Fibroblast of the aortic adventitia (primary cell): ENCODE measurements at places on chromosomes 2 and 18. TPM values are rescaled to one million over a fixed set of nuclear protein-coding genes. Genes with fewer than 3 reads are reported as not detected.

The SP140L gene
- 13.7 and 16.0 TPM in 2 replicates for total RNA-seq

The GRHL1 gene
- total RNA-seq = 1.3 TPM in 1 of 2 replicates, not detected in the other

The VWC2L gene
- not detected in 2 replicates for total RNA-seq

The SRD5A2 gene
- total RNA-seq = 0.09 TPM in 1 of 2 replicates, not detected in the other

The C2orf66 gene
- 0.27 TPM in 1 of 2 replicates, not detected in the other for total RNA-seq

The RPL37A gene
- total RNA-seq = 1,513 and 2,231 TPM in 2 replicates

The GREB1 gene
- total RNA-seq = under 0.01 and 1.7 TPM in 2 replicates

The DYNAP gene
- not detected in 2 replicates for total RNA-seq

The PSMA8 gene
- not detected in 2 replicates for total RNA-seq

The KCNJ3 gene
- total RNA-seq = not detected in 2 replicates

The RAPGEF4 gene
- 1.3 and 54.4 TPM in 2 replicates for total RNA-seq
